Sigmoid colon (tissue), 7 donors: ENCODE measurements at places on chromosomes 12 and 14. TPM values are rescaled to one million over a fixed set of nuclear protein-coding genes. Genes with fewer than 3 reads are reported as not detected.

Gene FGF6
- total RNA-seq, result not detected

Gene LBHD2
- total RNA-seq, result not detected

Gene SLC38A4
- total RNA-seq, result 0.55 TPM

Gene TAS2R31
- total RNA-seq, result 9.2 TPM

Gene PTGR2
- 5.4 TPM for total RNA-seq

Gene CMA1
- total RNA-seq, result not detected

Gene OR4Q2
- total RNA-seq, result not detected

Gene ASCL4
- not detected for total RNA-seq

Gene TCL1A
- total RNA-seq, result not detected

Gene TAOK3
- 28.2 TPM for total RNA-seq

Gene EID3
- 4.6 TPM for total RNA-seq

Gene TAS2R50
- total RNA-seq, result 4.6 TPM

Gene CD27
- not detected for total RNA-seq

Gene PSME2
- total RNA-seq, result 29.9 TPM

Gene RFLNA
- not detected for total RNA-seq

Gene RERG
- total RNA-seq, result 83.8 TPM

Gene GLIPR1
- 18.1 TPM for total RNA-seq

Gene FAM181A
- not detected for total RNA-seq

Gene ATXN3
- 48.5 TPM for total RNA-seq

Gene TROAP
- total RNA-seq, result not detected

Gene HNRNPA1
- total RNA-seq, result 318 TPM

Gene STON2
- 15.6 TPM for total RNA-seq

Gene TMEM260
- 10.3 TPM for total RNA-seq

Gene CFAP73
- total RNA-seq, result not detected

Gene LMNTD1
- 1.9 TPM for total RNA-seq

Gene ITGA7
- 588 TPM for total RNA-seq

Gene MYF5
- not detected for total RNA-seq

Gene RD3L
- not detected for total RNA-seq

Gene LALBA
- not detected for total RNA-seq

Gene SFSWAP
- total RNA-seq, result 42.9 TPM

Gene PPFIBP1
- total RNA-seq, result 77.2 TPM

Gene CLEC9A
- total RNA-seq, result not detected

Gene CD4
- 12.8 TPM for total RNA-seq

Gene INSM2
- total RNA-seq, result not detected

Gene RNASE3
- total RNA-seq, result 2.6 TPM
